Right cardiac atrium (tissue), 5 donors: ENCODE measurements at places on chromosomes 16 and 17. TPM values are rescaled to one million over a fixed set of nuclear protein-coding genes. Genes with fewer than 3 reads are reported as not detected.
A peak's percentile ranks its signal among the peaks of the same experiment; 100 is the strongest.

GRCh38 chr17:55177855-55178217 is 86.9 kb upstream of the HLF start:
- DNase-seq = no peak

GRCh38 chr16:14438256-14438655 is 191.8 kb downstream of the PARN start:
- DNase-seq = no peak

GRCh38 chr17:27879987-27880608 is 13.1 kb downstream of the LYRM9 start:
- DNase-seq = peak; percentile 86

- DNase-seq = no peak
Measured at GRCh38 chr17:40307740-40308239, 1.2 kb upstream of the RARA start.

- no peak for DNase-seq
Measured at GRCh38 chr16:85514598-85515318, 98.4 kb upstream of the GSE1 start.

- DNase-seq = no peak
Measured at GRCh38 chr16:74711938-74712337, 11.3 kb upstream of the MLKL start.

DNA sequence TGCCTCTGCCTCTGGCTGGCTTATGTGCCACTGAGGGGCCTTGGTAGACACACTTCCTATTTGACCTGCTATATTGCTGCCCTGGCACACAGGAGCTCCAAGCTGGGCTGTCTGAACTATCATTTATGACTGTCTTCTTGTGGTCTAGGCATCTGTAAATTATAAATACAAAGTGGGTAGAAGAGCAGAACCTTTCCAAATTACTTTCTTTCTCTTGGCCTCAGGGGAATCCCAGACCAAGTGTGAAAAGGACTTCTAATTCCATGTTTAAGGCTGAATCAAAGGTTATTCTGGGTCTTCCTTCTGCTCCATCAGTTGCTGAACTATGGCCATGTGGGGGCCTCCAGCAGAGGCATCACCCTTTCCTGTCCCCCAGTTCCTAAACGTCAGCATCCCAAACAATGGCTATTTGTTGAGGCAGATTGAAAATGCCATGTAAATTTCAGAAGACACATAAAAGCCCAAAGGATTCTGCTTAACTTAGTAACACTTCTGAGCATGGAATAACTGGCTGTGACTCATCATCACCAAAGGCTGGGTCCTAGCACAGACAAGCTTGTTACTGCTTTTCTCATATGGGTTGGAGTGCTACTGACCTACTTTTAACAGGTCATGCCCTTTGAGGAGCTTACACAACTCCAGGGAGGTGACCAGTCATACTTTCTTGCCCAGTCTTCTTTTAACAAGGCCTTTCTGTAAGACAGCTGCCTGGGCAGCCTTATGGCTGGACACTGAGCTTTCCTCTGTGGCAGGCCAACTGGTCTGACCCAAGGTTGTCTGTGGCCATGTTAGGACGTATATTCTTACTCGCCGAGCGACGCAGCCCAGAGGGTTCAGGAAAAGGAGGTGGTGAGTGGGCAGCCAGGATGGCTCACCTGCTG is 154.8 kb downstream of the VPS53 start:
- DNase-seq = peak; percentile 63

DNA sequence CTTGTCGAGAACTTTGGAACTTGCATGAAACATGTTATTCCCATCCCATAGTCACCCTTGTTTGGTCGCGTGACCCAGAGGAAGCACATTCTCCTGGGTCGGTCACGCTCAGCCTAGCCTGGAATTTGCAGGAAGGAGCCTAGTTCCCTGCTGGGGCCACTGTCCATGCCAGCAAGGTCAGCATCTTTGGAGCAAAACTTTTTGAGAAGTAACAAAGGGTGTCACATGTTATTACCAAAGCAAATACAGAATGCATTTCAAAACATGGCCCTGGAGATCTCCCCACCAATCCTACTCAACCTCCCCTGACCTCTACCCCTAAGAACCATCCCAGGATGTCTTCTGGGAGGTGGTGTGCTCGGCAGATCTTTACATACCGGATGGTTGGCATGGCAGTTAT is 26.2 kb upstream of the IRF8 start:
- no peak for DNase-seq

DNA sequence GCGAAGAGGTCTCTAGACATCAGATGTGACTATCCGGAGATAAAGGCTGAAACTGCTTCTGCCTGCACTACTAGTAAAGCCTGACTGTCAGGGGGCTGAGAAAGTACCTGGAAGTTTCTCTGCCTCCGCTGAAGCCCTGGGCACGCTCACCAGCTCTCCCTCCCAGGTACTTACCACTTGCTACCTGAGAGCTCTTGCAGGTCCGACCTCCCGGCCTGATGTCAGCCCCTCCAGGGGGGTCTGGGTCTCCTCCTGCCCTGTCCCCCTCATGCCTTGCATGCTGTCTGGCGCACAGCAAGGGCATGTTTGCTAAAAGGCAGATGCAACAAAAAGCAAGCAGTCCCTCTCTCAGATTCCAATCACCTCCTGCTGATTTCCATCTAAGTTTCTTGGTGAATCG is 17.4 kb downstream of the ZDHHC7 start:
- no peak for DNase-seq

- DNase-seq = no peak
Measured at GRCh38 chr17:28810437-28810836, 32.2 kb downstream of the FAM222B start.

GRCh38 chr17:69314246-69315065 is 12.5 kb downstream of the ABCA5 start:
- DNase-seq = no peak

DNA sequence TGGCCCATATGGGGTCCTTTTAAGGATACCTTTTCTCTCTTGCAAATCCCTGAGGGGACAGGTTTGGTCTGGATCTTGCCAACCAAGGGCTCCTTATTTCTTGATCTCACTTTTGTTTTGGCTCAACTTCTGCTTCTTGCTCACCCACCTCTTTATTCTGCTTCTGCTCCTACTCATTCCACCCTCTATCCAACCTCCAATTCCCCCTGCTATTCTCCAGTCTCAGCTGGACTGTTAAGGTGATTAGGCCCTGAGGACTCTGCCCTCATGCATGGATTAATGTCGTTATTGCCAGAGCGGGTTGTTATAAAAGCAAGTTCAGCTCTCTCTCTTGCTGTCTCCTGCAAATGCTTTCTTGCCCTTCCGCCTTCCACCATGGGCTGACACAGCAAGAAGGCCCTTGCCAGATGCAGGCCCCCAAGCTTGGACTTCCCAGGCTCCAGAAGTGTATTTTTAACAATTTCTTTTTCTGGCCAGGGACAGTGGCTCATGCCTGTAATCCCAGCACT is 29.8 kb downstream of the LAT start:
- DNase-seq = no peak

GRCh38 chr16:89431158-89431584 is 59.2 kb downstream of the ANKRD11 start:
- peak; percentile 67 for DNase-seq

DNA sequence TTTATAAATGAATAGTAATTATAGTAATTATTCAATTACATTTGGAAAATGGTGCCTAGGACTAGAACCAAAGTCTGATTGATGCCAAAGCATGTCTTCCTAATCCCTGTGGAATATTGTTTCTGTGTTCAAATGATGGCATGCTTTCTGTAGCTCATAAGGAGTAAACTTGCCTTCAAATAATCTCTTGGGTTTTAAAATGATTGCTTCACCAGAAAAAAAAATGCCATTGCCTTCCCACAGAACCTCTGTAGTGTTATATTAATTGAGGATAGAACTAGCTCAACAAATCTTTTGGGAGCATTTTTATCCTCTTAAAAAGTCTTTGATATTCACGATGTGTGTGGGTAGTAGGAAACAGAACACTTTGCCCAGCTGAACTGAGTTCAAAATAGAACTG is 7.7 kb upstream of the TMEM100 start:
- DNase-seq = no peak

GRCh38 chr17:50386510-50386909 is 10.8 kb downstream of the LRRC59 start:
- no peak for DNase-seq

- no peak for DNase-seq
Measured at GRCh38 chr16:29756654-29757053, 10.9 kb upstream of the C16orf54 start.

GRCh38 chr16:82260212-82260795 is 90.3 kb upstream of the MPHOSPH6 start:
- no peak for DNase-seq

- no peak for DNase-seq
Measured at GRCh38 chr17:10251212-10251948, 53.0 kb upstream of the GAS7 start.

GRCh38 chr16:88554711-88555264 is 15.4 kb upstream of the ZC3H18 start:
- DNase-seq = no peak

GRCh38 chr17:74951680-74952421 is 16.2 kb downstream of the OTOP3 start:
- no peak for DNase-seq

DNA sequence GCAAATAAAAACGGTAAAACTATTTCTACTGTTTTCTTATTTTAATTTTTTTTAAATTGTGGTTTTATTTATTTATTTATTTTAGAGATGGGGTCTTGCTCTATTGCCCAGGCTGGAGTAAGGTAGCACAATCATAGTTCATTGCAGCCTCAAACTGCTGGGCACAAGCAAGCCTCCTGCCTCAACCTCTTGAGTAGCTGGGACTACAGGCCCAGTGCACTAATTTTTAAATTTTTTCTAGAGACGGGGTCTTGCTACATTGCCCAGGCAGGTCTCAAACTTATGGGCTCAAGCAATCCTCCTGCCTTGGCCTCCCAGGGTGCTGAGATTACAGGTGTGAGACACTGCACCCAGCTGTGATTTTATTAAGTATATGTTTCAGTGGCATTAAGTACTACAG is 46.5 kb upstream of the MRC2 start:
- DNase-seq = no peak

DNA sequence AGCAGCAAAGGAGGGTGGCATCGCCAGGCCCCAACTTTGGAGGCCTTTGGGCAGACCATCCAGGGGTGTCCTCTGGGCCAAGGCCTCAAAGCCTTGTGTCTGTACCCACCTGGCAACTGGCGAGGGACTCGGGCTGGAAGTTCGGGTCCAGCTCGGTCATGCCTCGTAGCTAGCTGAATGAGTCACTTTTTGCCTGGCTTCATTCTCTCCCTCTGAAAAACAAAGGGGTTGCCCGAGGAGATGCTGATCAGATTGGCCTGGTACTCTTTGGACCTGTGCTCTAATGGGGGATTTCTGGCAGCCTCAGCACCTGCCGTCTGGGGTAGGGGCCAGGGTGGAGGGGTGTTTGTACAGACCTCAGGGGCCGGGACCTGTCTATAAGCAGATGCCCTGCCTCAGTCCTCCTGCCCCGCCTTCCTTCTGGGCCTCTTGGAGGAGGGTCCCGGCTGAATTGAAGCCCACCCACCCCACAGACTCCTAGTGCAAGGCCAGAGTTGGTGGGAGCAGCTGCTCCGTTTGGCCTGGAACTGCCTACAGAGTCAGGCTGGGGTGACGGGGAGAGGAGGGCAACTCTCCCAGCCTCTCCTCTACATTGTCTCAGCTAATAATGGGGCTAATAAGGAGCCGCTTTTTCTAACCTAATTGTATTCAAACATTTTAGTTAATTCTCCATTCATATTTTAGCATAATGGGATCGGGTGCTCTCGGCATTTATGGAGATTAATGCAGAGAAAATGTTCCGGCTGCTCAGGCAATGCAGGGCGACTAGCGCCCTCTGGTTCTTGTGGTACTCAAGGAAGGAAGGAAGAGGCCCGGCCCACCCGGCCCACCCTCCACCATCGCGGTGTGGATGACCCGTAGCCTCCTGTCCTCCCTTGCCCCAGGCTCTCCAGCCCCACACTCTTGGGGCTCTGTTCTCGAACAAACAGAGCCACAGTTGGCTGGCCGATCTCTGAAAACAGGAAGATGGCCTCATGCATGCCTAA is 21.4 kb upstream of the ABCC3 start:
- peak; percentile 76 for DNase-seq

GRCh38 chr17:39603304-39604016 is 4.3 kb downstream of the NEUROD2 start:
- DNase-seq = no peak

GRCh38 chr17:28053725-28054124 is 11.2 kb downstream of the NLK start:
- DNase-seq = no peak

DNA sequence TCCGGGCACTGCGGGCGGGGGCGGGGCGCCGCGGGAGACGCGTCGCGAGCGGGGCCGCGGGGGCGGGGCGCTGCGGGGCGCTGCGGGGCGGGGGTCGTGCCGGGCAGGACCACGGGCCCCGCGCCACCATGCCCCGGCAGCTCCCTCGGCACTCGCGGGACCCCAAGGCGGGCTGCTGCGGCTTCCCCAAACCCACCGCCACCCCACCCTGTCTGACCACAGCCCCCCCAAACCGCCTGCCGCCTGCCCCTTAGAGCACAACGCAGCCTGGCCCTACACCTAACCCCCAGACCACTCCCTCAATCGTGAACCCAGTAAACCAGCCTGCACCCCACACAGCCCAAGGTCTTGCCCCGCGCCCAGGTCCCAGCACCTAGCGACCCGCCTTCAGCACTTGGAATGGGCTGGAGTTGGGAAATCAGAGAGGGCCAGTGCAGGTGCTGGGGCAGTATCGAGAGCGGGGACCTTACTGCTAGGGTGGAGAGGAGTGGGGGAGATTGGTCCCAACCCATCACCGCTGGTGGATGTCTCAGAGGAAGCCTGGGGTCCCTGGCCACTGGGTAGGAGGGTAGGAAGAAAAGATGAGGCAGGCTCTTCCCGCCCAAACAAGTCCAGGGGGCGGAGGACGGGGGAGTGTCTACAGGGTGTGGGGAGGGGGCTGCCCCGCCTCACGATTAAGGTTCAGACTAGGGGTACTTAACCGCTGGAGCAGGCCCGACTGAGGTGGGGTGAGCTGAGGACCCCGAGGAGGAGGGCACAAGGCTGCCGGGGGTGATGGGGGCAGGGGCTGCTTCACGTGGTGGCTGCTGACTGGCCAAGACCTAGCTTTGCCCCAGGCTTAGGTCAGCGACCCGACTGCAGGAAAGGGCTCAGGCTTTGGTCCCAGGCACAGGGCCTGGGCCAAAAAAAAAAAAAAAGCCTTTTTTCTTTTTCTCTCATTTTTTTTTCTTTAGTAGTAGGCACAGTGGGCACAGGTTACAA is 539 bp upstream of the VAMP2 start:
- no peak for DNase-seq

FBXO39 gene
- total RNA-seq = 0.20 TPM

ARHGAP23 gene
- 96.9 TPM for total RNA-seq

VAT1L gene
- 14.5 TPM for total RNA-seq

DNAAF8 gene
- 0.28 TPM for total RNA-seq

PRR15L gene
- total RNA-seq = not detected

C1QL1 gene
- 0.81 TPM for total RNA-seq

FLCN gene
- total RNA-seq = 22.9 TPM

EVI2B gene
- 5.8 TPM for total RNA-seq

BAIAP2 gene
- total RNA-seq = 20.5 TPM

CCL13 gene
- 4.3 TPM for total RNA-seq

GSPT1 gene
- total RNA-seq = 89.1 TPM
